RPMI7951 (cell line): ENCODE measurements at places on chromosomes 5 and 9. TPM values are rescaled to one million over a fixed set of nuclear protein-coding genes. Genes with fewer than 3 reads are reported as not detected.
A peak's percentile ranks its signal among the peaks of the same experiment; 100 is the strongest.

GRCh38 chr5:166123717-166124116 is 2167.7 kb upstream of the WWC1 start:
- no peak for DNase-seq

PARP8 gene
- 6.1 and 7.3 TPM in 2 replicates for total RNA-seq

OMD gene
- total RNA-seq, result not detected in 2 replicates

GRCh38 chr9:129198319-129199043 is 20.4 kb upstream of the IER5L start:
- DNase-seq, result no peak

DNA sequence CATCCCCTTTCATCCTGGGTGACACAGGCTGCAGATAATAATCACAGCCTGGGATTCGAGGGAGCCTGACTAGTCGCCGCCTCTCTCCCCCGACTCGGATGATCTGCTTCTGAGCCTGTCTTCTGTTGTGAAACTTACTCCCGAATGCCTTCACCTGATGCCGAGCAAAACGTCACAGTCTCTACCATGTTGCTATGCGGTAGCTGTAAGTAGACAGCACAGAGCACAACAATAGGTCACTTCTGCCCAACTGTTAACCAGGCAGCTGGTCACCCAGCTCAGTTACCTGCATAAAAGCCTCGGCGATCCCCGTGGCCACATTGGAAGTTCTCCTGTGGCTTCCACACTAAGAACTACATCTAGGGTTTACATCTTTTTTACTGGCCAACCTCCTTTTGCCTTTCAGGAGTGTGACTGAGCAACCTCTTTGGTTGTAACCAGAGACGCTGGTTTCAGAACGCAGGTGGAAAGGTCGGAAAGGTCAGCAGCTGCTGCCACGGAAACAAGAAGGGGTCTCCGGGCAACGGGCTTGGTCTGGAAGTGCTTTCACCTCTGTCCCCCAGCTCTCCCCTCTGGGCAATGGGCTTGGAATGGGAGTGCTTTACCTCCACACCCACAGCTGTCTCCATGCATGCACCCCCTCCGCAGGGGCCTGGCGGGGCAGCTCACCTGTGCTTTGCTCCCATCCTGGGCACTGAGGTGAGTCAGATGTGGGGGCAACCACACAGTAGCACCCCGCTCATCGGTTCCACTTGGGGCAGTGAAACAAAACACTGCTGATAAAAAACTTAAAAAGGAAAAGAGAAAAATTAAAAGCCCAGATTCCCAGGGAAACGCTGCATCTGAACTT is 7.6 kb upstream of the PPP1R26 start:
- DNase-seq, result no peak

DNA sequence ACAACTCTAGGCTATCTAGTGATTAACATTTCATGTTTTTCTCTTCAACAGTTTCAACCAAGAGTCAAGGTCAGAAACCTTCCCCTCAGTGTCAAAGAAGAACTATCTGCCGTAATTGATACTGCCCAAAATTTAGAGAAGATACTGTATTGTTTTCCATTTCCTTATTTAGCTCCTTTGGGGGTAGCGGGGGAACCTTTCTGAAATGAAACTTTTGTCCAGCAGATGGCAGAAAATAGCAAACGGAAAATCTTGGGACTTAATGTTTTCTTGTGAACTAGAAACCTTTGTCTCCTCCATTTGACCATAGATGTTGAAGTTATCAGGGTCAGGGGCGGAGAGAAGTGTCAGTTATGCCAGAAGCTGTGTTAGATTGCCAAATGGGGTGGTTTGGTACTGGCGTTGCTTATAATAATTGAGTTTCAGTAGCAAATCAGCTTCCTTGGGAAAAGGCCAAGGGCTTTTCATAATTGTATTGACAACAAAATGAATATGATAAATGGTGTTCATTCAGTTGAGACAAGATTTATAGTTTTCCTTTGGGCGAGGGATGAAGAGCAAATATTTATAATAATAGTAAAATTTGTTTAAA is 101.7 kb upstream of the TLX3 start:
- DNase-seq, result peak; percentile 47

- DNase-seq, result no peak
These were observed 55.9 kb upstream of the NKD2 start for GRCh38 chr5:952597-953271.

RANBP3L gene
- 2.6 and 3.3 TPM in 2 replicates for total RNA-seq

INPP5E gene
- 3.4 and 3.8 TPM in 2 replicates for total RNA-seq

CYSRT1 gene
- total RNA-seq, result 0.36 and 1.1 TPM in 2 replicates

DNA sequence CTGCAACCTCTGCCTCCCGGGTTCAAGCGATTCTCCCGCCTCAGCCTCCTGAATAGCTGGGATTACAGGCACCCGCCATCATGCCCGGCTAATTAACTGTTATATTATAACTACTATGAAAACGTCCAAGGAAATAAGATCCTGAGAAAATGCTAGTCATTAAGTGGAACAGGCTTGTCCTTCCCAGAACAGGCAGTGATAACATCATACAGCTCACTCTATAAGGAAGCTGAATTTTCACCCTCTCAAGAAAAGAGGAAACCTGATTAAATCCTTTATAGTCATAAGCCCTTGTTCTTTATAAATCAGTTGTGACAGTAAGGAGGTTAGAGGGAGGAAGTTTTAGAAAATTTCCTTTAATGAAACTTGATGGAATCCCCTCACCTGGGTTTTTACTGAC is 163.9 kb upstream of the CLINT1 start:
- no peak for DNase-seq

- DNase-seq, result peak; percentile 79
These were observed 937 bp upstream of the SLC26A2 start for GRCh38 chr5:149959406-149960236.

- DNase-seq, result peak; percentile 9
These were observed 21.8 kb downstream of the DMAC1 start for GRCh38 chr9:7777771-7778170.

DNA sequence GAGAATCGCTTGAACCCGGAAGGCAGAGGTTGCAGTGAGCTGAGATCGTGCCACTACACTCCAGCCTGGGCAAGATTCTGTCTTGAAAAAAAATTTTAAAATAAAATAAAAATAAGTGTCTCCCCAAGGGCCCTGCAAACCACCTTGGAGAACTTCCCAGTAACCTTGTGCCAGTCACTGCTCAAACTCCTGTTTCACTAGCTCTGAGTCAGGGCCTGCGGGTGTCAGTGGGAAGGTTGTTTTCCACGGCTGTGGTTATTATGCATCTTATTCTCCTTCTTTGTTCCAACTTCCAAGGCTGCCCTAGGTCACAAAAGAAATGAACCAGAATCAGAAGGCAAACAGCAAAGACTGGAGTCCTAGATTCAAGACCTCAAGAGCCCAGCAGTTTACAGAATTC is 246.7 kb downstream of the ADAMTSL1 start:
- peak; percentile 70 for DNase-seq

GRCh38 chr5:140115186-140115500 is 1.2 kb downstream of the PURA start:
- no peak for DNase-seq

SNCAIP gene
- not detected in 2 replicates for total RNA-seq

GRCh38 chr5:139304391-139305324 is 11.1 kb downstream of the MATR3 start:
- no peak for DNase-seq

DNA sequence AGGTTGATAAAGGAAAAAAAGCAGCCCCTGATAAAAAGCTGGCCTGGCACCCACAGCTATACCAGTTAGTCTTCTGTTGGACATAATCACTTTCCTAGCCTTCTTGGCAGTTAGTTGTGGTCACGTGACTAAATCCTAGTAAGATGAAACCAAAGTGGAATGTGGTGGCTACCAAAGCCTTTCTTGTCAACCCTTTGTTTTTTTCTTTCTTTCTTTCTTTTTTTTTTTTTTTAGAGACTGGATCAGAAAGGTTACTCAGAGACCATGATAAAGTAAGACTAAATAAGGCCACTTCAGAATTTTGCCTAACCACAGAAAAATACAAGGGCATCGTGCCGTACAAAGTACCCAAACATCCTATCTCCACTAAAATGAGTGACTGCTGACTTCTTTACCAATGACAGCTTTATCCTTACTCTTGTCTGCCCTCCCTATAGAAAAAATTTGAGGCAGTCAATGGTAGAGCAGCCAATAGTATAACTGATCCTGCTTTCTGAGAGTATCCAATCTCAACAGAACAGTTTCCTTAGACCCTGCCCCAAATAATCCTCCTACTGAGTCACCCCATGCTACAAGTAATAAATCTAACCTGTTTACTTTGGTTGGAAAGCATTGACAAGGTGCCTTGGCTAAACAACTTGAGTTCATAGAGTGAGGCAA is 14.2 kb upstream of the KIF27 start:
- DNase-seq, result peak; percentile 80

- no peak for DNase-seq
These were observed 54.8 kb downstream of the COL27A1 start for GRCh38 chr9:114210136-114210535.

ITGA2 gene
- 25.2 and 28.4 TPM in 2 replicates for total RNA-seq

DNA sequence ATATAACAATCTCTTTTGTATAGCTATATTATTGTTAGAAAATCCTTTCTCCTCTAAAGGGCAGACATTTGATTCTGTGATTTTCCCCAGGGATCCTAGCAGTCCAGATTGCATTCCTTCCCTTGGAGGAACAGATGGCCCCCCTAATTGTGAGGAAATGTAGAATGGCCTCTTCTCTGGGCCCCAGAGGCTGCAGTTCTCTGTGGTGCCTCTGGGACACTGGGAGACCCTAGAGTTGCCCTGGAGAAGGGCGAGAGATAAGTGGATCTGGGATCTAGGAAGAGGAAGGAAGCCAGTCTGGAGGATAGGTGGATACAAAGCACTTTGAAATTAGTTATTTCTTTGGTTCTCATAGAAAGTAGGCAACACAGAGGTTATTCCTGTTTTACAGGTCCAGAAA is 1.9 kb upstream of the HINT2 start:
- DNase-seq, result no peak

DNA sequence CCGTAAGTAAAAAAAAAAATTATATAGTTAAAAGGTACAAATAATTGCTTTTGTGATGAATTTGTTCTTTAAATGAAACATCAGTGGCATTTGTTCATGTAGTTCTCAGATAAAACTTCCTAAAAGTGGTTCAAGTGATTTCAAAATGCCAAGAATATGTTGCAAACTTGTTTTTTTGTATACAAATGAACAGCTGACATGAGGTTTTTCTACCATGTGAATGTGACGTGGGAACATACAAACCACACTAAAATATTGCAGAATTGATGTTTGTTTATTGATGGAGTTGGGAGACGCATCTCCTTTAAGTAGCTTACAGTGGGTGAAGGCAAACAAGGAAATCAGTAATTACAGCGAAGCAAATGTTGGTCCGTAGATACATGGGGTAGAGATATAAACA is 16.9 kb downstream of the BASP1 start:
- no peak for DNase-seq

DNA sequence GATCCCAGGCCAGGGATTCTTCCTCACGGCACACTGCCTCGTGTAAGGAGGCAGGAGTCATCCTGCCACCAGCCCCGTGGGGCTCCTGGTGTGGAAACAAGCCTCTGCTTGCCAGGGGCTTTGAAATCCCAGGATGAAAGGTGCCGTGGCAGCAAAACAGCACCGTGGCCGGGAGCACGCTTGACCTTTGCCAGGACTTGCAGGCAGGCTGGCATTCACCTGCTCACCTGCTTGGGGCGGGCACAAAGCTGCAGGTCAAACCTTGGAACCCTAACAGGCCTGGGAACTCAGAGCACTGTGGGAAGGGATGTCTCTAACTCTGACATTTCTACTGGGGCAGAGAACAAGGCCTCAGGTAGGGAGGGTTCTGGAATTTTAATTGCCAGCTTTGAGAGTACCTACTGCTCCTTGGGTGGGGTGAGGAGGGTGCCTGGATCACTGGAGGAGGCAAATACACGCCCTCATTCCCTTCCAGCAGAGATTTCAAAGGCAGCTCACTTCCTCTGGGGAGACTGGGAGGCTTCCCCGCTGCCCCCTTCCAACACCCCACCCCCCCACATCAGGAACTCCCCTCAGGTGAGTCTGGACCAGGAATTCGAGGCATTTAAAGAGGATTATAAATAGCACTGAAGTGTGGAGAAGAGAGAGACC is 45.6 kb upstream of the STXBP1 start:
- DNase-seq, result no peak

DNA sequence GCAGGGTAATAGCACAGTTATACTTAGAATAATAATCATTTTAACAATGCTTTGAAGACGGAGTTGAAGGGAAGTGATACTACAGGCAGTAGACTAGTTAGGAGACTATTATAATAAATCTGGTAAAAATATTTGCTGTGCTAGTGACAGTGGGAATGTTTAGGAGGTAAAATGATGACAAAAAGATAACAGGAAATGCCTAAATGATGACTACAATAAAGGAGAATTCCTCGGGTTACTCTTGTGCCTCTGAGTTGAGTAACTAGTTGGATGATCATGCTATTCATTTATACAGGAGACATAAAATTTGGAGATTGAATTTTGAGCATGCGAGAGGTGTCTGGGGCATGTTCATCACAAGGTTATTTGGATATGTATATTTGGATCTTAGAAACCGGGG is 32.2 kb upstream of the PAM start:
- DNase-seq, result peak; percentile 55

SVEP1 gene
- 10.9 and 17.2 TPM in 2 replicates for total RNA-seq

DNA sequence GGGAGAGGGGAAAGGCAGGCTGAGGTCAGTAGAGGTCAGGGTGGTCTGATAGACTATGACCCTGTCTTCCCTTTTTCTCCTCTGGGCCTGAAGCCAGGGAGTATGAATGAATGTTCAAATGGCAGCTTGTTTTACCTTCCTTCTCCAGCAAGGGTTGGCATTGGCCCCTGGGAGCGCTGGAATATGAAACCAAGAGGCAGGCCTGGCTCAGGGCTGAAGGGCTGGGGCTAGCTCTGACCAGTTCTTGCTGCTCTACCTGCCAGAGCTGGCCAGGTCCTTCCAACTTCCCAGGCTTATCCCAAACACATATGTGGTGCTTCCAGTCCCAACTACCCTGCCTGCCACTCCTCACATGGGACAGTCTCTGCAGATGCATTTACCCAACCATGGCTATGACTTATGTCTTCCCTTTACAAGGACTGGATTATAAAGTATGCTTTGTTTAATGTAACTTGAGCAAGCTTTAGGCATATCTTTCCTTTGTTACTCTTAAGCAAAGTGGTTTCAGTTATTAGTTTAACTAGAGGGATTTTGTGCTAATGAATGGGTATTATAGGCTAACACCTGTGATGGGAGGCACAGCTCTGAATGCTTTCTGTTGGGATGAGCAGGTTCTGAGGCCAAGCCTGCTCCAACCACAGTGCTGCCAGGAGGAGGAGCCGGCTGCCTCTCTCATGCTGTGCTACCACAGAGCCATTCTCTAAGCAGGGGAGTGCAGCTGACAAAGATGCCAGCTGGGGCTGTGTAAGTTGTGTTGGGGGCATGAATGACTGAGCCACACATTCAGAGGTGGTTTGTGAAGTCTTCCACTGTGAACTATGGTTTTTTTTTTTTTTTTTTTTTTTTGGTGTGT is 6.1 kb downstream of the CCNI2 start:
- DNase-seq, result no peak

ADGRV1 gene
- total RNA-seq, result 0.49 and 0.84 TPM in 2 replicates
